CMK (cell line): ENCODE measurements at places on chromosomes 16 and 17.

GRCh38 chr16:60407034-60407433 is 1629.2 kb downstream of the CDH8 start:
- DNase-seq, result no peak

GRCh38 chr17:27324771-27325339 is 30.9 kb downstream of the WSB1 start:
- DNase-seq, result no peak

DNA sequence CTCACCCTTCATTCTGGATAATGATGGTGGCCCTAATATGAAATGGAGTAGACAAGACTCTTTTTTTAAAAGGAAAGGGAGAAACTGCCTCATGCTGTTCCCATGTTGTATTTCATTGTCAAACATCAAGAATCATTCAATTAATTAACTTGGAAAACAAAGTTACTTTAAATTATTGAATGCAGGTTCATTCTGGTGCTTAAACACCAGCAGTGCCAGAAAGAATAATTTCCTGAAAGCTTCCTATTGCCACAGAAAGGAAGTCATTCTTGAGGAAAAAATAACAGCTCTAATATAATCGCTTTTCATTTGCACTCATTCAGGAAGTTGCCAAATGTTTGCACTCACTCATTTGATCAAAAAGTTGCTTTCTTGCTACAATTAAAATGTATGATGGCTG is 497.1 kb upstream of the CDH11 start:
- DNase-seq, result no peak

DNA sequence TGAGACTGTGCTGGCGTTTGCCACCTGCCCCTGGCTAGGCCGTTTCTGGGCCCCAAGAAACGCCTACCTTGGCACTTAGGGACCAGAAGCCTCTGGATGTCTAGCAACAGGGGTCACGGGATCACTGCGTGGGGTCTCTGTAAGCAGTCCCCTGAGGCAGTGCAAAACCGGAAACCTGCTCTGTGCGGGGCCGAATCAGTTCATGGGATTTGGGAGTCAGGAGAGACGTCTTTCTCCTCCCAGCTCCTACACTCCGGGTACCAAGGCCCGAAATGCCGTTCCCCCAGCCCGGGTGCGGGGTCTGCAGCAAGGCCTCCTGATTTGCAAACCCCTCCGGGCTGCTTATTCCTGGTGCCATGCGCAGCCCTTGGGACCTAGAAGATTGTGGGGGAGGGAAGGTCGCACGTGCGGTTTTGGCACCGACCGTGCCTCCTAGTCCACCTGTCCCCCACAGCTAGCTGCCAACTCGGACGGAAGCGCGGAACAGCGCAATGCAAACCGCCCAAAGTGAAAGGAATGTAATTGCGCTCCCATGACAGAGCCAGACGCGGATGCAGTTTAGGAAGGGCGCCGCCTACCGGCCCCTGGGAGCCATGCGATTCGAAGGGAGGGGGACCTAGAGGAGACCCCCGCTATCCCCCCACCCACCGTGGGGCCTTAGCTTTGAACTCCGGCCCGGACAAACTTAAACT is 6.5 kb downstream of the IRX5 start:
- DNase-seq, result no peak

DNA sequence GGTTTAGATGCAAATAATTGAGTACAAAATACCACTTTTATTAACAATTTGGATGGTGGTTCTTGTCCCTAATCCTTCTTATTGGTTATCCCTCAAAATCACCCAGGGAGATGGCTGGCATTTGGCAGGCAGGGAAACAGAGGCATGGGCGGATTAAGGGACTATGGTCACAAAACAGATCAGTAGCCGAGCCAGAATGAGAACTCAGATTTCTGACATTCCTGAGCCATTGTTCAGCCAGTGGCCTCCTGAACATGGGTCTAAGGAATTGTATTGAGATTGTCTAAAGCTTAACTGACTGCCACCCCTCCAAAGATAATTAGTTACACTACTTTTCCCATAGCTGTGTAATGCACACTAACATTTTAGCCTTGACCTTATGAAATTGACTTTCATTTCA is 88.4 kb downstream of the CHD9NB start:
- no peak for DNase-seq

DNA sequence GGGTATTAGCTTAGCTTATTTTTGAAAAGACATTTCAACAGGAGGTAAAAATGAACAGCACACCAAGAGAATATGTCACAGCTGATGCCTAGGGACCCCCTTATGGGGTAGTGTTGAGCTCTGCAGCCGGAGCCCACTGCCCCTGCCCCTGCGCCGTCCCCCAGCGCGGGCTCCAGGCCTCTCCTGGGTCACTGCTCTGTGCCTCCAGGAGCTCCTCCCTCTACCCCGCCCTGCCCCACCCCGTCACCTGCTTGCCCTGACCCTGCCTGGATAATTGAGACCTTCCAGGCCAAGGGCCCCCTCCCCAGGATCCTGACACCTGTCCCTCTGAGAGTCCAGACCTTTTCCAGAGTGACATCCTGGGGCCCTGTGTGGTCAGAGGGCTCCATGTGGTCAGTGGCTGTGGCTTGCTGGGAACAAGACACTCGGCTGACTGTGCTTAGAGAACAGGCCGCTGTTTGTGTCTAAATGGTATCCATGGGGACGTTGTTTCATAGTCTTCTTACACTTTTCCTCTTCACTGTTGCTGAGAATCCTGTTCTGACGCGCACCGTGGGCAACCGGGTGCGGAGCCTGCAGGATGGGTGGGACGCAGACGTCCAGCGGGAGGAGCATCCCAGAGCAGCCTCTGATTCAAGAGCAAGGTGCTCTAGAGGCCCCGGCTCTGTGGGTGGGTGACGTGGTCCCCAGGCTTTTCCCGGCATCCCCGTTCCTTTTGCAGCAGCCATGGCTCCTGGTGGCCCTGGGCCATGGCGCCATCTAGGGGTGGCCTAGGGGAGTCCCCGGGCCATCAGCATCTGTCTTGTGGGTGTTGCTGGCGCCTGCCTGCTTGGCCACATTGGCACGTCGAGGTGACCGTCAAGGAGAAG is 20.0 kb upstream of the WFIKKN1 start:
- no peak for DNase-seq

DNA sequence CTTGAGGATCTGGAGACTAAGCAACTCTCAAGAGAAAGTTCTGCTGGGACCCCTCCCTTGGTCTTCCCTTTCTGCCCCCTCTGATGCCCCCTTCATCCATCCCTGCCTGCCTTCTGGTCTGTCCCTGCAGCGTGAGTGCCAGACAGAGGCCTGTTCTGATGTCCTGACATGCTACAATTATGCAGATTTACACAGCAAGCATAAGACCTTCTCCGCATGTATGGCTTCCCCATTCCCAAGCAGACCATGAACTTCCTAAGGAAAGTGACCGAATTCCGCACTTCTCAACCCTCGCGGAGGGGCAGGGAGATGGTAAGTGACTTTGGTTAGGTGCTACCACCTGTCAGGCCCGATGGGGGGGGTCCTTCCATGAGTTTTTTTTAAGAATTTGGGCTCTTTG is 150.1 kb upstream of the SDK2 start:
- no peak for DNase-seq

- no peak for DNase-seq
Observed at GRCh38 chr17:16662936-16663335, 9.3 kb upstream of the ZNF624 start.

DNA sequence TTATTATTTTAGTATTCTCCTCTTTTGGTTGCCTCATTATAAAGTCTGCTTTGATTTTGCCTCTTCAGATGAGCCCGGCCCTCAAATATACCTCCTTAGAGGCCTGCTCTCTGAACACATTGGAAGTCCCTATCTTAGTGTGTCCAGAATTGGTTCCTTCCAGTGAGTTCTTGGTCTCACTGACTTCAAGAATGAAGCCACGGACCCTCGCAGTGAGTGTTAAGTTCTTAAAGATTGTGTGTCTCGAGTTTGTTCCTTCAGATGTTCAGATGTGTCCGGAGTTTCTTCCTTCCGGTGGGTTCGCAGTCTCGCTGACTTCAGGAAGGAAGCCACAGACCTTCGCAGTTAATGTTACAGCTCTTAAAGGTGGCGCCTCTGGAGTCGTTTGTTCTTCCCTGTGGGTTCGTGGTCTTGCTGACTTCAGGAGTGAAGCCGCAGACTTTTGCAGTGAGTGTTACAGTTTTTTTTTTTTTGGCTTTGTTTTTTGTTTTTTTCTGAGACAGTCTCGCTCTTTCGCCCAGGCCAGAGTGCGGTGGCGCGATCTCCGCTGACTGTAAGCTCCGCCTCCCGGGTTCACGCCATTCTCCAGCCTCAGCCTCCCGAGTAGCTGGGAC is 45.8 kb upstream of the NOS2 start:
- peak; percentile 20 for DNase-seq

DNA sequence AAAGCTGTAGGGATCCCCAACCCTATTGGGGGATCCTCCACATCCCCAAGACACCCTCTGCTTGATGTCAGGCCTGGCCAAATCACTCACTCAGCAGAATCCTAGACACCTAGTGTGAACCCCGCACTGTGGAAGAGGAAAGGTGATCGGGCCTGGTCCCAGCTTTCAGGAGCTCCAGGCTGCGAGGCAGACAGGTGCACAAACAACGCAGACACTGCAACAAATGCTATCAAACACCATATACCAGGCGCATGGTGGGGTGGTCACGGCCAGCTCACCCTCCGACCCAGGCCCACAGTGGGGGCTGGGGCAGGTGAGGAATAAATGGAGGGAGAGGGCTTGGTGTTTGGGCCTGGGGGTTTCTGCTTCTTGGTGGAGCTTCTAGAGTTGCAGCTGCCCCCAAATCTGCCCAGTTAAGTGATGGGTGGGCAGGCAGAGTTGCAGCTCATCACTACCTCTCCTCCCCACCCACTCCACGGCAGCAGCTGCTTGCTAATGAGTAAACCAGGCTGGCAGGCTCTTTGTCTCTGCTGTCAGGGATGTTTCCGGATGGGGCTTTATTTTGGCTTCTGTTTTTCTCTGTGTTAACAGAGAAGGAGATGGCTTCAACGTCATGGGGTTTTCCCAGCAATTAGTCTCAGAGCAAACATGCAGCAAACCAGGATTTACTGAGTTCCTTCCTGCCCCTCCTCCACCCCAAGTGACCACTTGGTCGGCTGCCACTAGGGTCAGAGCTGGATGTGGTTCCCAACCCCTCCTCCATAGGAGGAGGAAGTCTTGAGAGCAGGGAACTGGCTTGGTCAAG is 46.6 kb downstream of the PECAM1 start:
- no peak for DNase-seq

DNA sequence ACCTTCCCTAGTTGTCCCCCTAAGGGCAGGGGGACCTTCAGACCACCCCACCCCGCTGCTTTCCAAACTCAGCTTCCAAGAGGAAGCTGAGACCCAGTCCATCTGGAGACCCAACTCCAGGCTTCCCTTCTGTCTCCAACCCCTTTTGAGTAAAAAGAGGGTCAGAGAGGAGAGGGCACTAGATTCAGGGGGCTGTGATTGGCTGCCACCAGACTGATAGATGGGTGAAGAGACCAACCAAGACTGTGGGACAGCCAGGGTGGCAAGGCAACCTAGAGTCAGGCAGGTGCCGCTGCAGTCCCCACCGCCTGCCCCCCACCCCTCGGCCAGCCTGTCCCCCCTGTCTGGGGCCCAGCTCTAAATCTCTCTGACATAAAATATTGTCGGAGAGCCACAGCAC is 92.5 kb downstream of the SDK2 start:
- DNase-seq, result no peak

DNA sequence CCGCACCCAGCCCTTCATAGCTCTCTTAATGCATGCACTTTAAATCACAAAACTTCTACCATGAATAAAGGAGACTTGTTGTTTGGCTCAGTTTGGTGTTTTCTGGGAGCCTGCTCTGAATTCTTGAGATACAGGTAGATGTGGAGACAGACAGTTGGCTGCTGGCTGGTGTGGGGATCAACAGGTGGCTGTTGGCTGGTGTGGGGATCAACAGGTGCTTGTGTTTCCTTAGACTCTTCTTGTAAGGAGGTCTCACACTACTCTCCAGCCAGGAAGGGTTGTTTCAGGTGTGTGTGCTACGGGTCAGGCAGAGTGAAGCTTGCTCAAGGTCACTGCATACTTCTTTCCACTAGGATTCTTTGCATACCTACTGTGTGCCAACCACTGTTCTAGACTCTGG is 265.9 kb downstream of the HS3ST4 start:
- no peak for DNase-seq

- no peak for DNase-seq
Observed at GRCh38 chr17:79573196-79573896, 37.5 kb downstream of the RBFOX3 start.

GRCh38 chr17:67520252-67520906 is 143.3 kb downstream of the PITPNC1 start:
- DNase-seq, result no peak

DNA sequence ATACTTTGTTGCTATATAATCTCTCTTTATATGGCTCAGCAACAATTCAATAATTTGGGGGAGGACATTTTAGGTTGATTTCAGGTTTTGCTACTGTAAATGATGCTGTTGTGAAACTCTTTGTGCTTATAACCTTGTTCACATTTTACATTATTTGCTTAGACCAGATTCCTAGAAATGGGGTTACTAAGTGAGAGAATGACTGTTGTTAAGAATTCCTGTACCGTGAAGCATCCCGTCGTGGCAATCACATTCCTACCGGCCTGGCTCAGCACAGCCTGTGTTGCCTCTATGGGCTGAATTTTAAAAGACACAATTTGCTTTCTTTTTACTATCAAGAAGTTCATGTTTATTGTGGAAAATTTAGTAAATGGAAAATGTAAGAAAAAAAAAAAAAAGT is 31.4 kb downstream of the B9D1 start:
- no peak for DNase-seq

DNA sequence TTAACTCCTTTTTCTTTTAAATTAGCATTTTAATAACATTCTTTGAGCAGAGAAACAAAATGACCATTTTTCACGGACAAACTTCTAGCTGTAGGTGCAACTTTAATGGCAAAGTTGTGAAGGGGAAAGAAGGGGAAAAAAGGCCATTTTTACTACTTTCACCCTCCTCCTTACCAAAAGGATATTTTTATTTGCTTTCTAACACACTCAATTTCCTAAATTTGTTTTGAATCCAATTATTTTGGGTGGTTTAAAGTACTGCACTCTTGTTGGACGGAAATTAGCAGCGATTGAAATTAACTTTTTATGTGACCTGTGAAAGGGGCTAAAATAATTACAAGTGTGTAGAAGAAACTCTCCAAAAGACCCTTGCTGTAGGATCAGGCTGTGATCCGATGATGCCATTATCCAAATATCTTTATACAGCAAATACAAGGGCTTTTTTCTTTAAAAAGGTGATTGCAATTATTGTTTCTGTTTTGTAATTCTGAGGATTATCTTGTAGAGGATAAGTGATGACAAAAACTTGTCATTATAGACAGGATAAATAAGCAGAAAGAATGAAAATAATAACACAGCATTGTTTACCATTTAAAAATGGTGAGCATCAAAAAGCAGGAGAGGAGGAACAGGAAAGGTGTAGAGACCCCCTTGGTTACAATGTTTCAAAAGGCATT is 42.4 kb downstream of the SNX11 start:
- no peak for DNase-seq

GRCh38 chr16:72565106-72565505 is 393.2 kb upstream of the PMFBP1 start:
- DNase-seq, result no peak

- no peak for DNase-seq
Observed at GRCh38 chr17:3683054-3683511, 12.9 kb downstream of the P2RX5 start.

DNA sequence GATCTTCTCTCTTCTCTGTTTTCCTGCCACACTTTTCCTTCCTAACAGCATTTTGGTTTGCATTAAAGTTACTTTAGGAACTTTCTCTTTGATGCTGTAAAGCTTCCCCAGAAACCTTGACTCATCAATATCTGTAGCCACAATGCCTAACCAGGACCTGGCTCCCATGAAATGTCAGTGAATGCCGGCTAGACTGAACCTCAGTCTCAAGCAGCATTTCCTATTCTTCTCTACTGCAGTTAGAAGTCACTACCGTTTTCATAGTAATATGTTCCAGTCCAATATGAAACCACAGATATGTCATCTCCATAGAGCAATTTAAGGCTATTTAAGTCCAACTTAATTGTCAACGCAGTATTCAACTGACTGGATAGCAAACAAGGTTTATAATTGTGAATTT is 28.9 kb downstream of the ITFG1 start:
- DNase-seq, result no peak
